ENCODE measurements at places on chromosomes 5 and 9.

DNA sequence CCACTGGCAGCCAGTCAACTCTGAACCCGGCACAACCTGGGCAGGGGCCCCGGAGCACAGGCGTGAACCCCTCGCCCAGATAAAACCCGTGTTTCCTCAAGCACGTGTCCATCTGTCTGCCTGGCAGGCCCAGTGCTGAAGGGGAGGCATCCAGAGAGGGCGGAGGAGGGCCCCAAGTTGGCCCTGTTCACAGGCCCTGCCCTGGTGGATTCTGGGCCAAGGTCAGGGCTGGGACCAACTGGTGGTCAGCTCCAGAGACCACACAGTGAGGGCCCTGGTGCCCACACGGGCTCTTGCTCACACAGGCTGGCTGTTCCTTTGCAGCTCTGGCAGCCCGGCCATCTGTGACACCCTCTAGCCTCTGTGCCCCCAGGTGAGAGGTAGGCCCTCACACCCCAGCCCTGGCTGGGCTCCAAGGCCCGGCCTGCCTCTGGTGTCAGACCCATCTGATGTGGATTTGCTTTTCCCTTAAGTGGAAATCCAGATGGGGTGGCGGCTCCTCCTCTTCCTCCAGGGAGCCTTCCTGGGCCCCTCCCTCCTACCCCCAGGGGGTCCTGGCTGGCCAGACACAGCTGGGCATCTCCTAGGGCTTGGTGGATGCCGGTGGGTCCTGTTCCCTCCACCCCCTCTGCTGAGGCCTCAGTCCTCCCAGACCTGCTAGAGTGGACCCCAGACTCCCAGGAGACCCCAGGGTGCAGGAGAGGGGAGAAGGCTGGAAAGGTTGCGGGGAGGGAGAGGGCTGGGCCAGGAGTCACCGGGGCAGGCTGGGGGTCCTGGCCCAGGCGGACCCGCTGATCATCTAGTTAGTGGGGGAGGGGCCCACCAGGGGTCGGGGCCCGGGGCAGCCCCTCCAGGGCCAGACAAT, 525 bp upstream of the STPG3 start:
- peak; percentile 12 for DNase-seq

DNA sequence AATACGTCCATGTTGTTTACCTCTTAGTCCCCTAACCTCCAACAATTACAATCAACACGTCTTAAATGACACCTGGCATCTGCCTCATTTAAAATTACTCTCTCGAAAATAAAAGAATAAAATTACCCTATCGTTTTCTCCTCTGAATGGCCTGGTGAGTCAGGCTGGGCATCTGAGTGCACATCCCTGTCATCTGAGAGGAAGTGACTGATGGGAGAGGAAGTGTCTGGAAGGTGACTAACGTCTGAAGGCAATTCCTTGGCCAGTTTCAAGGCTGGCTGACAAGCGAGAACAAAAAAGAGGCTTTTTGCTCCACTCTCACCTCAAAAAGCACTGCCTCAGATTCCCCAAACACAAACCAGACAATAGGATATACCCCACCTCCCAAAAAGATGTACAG, 57.7 kb downstream of the MAPKAP1 start:
- DNase-seq = peak; percentile 88

- DNase-seq = no peak
These were observed 134.6 kb upstream of the PHYKPL start for GRCh38 chr5:178366998-178367735.

- no peak for DNase-seq
These were observed 21.0 kb upstream of the SUSD3 start for GRCh38 chr9:93037476-93037971.

All from fibroblast of skin of scalp (primary cell).